ENCODE measurements at places on chromosomes 2 and 18.
A peak's percentile ranks its signal among the peaks of the same experiment; 100 is the strongest.

DNA sequence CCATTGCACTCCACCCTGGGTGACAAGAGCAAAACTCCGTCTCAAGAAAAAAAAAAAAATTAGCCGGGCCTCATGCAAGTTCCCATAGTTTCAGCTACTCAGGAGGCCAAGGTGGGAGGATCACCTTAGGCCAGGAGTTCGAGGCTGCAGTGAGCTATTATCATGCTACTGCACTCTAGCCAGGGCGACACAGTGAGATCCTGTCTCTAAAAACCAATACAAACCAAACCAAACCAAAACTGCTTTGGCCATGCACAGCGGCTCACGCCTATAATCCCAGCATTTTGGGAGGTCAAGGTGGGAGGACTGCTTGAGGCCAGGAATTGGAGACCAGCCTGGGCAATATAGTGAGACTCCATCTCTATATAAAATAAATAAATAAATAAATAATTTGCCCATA is 19.1 kb downstream of the NIFK start:
- DNase-seq, result no peak

GRCh38 chr2:236963631-236964182 is 122.0 kb upstream of the COPS8 start:
- DNase-seq, result no peak

DNA sequence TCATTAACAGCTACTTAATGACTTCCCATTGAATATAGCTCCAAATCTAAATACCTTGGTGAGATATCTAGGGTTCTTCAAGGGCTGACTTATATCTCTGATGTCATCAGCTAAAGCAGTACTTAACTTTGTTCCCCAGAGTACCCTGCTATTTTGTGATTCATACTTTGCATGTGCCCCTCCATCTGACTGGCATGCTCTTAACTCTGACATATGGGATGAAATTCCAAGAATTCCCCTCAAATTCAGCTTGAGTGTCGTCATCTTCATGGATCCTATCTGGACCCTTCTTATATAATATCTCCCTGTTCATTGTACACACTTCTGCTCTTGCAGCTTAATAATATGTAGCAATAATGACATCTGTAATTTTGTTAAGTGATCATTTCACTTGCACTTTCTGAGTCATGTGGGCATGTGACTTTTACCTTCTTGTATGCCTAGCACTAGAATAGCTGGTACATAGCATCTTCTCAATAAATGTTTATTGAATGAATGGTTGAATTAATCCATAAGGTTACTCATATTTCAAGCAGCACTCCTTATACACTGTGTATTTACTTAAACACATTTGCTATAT is 172.9 kb downstream of the WDR7 start:
- peak; percentile 30 for DNase-seq

DNA sequence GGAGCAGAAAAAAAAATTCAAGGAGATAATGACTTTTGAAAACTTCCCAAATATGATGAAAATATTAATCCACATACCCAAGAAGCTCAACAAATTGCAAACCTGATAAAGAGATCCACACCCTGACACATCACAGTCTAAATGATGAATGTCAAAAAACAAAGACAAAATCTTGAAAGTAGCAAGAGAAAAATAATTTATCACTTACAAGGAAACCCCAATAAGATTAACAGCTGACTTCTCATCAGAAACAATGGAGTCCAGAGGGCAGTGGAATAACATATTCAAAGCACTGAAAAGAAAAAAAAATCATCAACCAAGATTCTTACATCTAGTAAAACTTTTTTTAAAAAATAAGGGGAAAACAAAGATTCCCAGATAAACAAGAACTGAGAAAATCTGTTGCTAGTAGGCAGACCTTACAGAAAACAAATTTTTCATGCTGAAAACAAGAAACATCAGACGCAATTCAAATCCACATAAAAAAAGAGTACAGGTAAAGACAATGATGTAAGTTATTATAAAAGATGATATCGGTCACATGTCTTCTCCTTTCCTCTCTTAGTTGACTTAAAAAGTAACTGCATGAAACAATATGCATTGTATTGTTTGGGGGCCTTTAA is 21.3 kb downstream of the SLC66A2 start:
- no peak for DNase-seq

GRCh38 chr2:200587007-200587616 is 1.3 kb downstream of the AOX1 start:
- no peak for DNase-seq

DNA sequence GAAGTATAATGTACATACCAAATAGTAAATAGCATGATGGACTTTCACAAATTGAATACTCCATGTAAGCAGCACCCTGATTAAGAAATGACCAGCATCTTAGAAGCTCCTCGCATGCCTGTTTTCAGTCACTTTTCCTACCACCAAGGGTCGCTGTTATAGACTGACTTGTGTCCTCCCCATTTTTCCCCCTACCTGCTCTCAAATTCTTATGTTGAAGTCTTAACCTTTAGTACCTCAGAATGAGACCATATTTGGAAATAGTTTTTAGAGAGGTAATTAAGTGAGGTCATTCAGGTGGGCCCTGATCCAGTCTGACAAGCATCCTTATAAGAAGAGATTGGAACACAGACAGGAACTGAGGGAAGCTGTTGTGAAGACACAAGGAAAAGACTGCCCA is 125.9 kb downstream of the LYPD6 start:
- no peak for DNase-seq

- DNase-seq, result peak; percentile 52
These were observed 3.9 kb upstream of the MLPH start for GRCh38 chr2:237483018-237483731.

GRCh38 chr2:210544831-210545230 is 11.6 kb upstream of the CPS1 start:
- no peak for DNase-seq

DNA sequence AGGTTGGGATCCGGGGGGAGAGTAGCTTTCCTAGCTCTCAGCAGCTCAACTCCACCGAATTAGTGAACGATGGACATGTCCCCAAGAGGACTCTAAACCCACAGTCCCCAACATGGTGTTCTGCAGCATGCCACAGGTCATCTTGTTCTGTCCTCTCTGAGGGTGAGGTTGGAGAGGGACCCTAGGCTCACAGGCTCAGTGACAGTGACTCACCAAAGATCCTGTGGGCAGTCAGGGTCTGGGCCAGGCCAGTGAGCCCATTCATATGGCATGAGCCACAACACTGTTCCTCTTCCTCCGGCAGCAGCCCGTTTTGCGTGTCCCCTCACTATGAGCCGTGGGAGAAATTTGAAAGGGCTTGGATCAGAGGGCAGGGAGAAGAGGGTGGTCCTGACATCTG is 2.8 kb upstream of the SLC20A1 start:
- DNase-seq, result peak; percentile 26
